ENCODE measurements at places on chromosomes 12 and 14.

DNA sequence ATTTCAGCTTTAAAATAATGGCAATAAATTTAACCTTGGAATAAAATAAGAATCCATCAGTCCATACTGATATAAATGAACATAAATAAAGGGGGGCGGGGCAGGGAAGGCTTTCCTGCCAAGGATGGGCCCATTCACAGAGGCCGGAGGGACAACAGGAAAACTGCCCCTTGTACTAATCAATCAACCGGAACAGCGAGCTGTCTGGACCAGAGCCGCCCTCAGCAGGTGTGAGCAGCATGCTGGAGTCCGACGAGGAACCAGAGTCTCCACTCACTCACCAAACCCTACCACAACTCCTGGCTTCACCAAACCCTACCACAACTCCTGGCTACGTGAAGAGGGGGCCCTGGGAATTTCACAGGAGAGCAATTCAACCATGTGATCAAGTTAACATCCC is 51.3 kb downstream of the RIMBP2 start:
- no peak for DNase-seq

- no peak for DNase-seq
These were observed 593.0 kb downstream of the VRK1 start for GRCh38 chr14:97390096-97390724.

DNA sequence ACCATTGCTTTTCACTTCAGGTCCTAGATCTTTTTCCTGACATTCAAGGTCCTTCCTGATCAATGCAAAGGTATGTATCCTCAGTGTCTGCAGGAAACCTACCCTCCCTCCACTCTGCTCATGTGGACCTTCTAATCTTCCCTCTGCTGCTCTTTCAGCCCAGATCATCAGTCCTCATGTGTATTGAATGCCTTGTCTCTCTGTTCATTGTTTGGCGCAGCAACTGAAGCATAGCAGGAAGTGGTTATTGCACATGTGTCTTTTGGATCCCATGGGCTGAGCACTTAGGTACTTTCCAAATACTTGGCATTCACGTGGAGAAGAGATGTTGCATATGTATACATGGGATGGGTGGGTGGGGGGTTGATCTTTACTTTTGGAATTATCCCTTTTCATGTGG is 4.3 kb upstream of the NIN start:
- DNase-seq: no peak

- DNase-seq: no peak
These were observed 251.4 kb downstream of the MSRB3 start for GRCh38 chr12:65529771-65530435.

DNA sequence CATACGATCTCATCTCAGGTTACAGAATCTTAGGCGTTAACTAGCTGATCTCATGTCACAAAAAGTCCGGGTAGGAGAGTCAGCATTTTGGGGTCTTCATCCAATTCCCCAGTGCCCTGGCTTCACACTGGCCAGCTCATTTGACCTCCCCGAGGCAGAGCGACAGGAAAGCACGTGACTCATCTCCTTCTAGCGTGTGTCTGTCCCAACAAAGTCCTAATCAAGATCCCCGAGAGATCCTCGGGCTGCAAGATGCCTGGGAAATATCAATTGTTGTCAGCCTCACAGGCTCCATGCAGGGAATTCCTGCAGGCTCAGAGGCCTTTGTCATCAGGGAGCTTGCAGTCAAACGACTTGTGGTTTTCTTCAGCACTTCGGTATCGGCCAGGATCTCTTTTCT is 57.5 kb downstream of the ZNF664 start:
- no peak for DNase-seq

DNA sequence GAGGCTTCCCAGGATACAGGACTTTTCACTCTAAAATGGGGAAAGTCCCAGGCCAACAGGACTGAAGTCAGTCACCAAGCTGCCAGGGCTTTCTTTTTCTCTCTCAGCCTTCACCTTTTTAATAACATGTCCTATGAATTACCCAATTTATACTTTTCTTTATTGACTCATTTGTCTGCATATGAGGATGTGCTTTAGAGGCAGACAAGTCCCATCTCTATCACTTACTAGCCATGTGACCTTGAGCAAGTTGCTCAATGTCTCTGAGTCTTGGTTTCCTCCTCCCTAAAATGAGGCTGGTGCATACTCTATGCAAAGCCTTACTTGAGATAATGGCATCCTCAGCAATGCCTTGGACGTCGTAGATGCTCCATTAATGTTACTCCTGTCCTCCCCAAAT is 98.1 kb upstream of the TMPO start:
- DNase-seq: no peak

- no peak for DNase-seq
These were observed 79.5 kb downstream of the SINHCAF start for GRCh38 chr12:31246470-31246850.

DNA sequence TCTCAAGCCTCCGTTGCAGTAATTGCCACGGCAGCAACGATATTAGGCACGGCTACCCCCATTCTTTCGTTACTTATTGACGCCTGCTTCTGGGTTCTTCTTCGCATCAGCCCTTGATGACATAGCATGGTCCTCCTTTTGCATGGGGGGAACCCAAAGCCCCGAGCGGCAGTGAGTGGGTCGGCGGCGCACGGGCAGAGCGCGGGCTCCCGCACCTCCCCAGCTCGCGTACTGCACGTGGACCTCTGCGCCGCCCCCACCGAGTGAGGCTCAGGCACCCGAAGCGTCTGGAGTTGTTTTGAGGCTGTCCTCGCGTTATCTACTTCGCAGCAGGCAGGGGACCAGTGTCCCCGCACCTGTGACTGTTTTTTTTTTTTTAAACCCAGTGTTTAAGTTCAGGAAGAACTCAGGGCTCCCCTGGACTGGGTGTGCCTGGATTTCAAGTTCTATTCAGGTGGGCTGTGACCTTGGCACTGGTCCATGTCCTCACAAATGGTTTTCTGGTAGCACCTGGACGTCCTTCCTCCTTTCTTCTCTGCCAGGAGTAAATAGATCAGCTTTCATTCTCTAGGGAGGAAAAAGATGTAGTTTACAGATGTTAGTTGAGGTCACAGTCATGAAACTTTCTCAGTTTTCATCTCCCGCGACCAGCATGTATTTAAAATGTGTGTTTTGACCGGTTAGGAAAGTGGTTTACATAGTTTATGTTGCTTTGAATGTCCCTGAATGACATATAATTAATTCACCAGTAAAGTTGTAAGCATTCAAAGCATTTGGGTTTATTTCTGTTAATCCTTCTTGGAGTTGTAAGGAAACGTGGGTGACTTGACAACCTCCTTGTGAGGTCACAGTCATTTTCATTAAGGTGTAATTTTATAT is 1.4 kb upstream of the FOXN4 start:
- DNase-seq: no peak

- DNase-seq: no peak
These were observed 124.5 kb downstream of the PTPRO start for GRCh38 chr12:15446807-15447206.

- no peak for DNase-seq
These were observed 157.3 kb downstream of the BTG1 start for GRCh38 chr12:91988086-91988923.

GRCh38 chr12:109542876-109543275 is 30.4 kb downstream of the MMAB start:
- no peak for DNase-seq

Measured in pancreas (tissue), 10 donors.